ENCODE measurements at places on chromosomes 11 and 22.

- DNase-seq = no peak
Observed at GRCh38 chr11:42778193-42778592, 533.6 kb upstream of the API5 start.

GRCh38 chr11:15967966-15968365 is 388.4 kb downstream of the SOX6 start:
- no peak for DNase-seq

DNA sequence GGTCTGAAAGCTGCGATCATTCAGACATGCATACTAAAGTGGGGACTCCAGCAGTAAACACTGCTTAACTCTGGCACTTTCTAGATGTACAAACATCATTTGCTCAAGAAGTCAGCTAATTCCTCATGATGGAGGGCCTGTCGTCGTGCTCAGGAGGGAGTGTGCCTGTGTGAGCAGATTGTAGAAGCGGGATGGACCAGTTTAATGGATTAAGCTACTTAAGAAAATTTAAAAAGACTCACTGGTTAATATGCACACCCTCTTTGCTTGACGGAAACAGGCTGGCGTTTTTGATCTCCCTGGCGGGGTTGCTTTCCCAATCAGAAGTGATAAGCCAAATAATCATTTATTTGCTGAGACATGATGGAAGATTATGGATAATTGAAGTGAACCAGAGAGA is 79.0 kb downstream of the LDLRAD3 start:
- DNase-seq = no peak

DNA sequence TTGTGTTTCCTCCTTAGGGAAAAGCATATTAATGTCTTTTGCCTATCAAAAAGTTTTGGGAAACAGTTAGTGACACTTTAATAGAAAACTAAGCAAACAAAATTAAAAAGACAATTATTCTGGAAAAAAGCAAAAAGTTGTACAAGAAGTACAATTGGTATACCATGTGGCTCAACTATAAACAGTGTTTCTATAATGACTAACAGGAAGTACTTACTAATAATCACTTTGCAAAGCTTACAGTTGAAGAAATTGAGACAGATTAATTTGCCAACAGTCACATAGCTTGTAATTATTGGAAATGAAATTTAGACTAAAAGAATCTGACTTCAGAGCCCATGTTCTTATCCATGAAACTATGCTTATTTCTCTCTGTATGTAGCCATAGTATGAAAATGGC is 24.7 kb downstream of the PPME1 start:
- DNase-seq = no peak

DNA sequence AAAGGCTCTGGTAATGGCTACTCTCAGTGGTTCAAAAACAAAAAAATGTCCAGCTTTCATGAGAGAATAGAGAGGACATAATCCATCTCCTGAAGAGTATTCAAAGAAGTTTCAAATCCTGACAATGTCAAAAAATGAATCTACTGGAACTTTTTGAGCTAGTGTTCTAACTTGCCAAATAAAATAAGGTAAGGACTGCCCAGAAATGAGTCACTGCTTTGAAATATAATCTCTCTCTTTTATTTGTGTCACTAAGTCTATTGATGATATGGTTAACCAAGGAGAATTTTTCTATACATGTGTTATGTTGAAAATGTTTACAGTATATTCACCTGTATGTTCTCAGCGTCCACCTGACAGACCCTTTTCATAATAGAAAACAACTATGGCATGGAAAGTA is 3.4 kb downstream of the GUCY1A2 start:
- no peak for DNase-seq

- DNase-seq = peak; percentile 37
Observed at GRCh38 chr11:34915136-34916014, 804 bp downstream of the APIP start.

GRCh38 chr11:38123673-38124072 is 1525.6 kb upstream of the RAG2 start:
- DNase-seq = no peak

DNA sequence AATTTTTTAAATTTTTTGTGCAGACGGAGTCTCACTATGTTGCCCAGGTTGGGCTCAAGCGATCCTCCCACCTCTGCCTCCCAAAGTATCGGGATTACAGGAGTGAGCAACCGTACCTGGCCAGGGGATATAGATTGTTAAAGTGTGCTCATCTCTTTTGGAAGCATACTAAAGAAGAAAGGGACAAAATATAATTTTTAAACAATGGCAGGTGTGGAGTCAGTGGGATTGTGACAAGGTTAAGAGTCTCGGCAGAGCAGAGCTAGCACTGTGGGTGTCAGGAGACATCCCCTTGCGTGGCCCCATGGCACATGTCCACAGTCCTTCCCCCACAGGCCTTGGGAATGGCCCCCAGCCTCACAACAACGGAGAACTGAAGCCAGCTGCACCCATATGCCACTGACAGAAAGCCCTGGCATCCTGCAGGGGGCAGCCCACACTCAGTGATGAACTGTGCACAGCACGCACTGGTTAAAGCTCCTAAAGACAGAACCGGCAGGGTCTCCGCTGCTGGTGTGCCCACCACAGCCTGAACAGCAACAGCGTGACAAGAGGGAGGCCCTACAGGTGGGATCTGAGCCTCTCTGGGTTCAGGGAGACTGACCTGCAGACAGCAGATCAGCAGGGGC is 29.9 kb downstream of the SERPIND1 start:
- DNase-seq = no peak

- DNase-seq = no peak
Observed at GRCh38 chr11:40921246-40921645, 538.2 kb downstream of the LRRC4C start.

DNA sequence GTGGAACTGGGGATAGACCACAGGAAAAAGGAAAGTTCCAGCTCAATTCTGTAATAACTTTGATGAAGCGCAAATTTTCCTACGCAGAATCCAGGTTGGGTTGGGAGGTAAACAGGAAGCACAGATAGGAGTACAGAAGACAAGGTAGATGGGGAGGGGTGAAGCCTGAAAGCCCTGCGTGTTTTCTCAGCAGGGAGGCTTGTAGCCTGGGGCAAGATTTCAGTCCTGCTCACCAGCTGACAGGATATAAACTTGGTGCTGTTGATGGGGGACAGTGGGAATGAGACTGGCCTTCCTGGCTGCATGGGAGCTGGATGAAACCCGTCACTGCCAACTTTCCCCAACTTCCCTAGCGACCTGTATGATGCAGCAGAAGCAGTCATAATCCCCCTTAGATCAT is 114.9 kb downstream of the ARHGAP32 start:
- no peak for DNase-seq

DNA sequence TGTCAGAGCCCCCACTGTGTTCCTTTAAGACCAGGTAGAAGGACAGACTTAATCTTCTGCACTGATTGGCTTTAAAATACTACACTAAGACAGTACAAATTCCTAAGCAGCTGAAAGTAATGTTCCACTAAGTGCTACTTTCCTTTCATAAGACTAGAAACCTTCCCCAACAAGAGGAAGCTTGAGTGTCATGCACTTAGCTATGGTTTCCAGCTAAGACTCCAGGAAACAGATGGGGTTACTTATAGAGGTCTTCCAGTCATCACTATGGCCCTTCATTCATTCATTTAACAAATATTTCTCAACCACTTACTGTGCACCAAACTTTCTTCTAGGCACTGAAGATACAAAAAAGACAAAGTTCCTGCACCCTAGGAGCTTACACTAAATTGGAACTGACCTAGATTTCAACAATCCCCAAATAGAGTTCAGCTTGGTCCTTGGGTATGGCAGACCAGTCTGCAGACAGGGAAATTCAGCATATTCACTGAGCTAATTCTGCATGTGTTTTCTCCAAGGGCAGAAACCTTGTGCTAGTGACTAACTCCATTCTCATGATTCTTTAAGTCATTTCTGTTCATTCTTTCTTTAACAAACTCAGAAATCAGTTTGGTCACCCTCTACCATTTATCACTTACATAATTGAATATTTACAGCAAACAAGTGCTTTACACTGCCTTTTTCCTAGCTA is 178.4 kb upstream of the MTNR1B start:
- DNase-seq = no peak

DNA sequence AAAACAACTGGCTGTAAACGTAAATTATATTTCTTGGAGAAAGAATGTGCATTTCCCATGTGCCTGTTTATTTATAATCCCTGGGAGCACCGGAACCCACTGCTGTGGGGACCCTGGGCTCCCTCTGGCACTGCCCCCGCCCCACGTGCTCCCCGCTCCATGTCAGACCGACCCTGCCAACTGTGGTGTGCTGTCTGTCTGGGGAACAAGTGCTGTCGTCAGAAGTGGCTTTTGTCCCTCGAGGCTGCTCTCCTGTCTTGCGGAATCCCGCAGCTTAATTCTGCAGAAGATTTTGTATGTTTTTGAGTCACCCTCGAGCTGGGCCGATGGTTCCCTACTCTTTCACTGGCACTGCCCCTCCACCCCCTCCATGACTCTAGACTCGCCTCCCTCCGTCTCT is 2.4 kb downstream of the LRRC10B start:
- no peak for DNase-seq
